GM06990 (cell line): ENCODE measurements at places on chromosomes 1 and 21.

DNA sequence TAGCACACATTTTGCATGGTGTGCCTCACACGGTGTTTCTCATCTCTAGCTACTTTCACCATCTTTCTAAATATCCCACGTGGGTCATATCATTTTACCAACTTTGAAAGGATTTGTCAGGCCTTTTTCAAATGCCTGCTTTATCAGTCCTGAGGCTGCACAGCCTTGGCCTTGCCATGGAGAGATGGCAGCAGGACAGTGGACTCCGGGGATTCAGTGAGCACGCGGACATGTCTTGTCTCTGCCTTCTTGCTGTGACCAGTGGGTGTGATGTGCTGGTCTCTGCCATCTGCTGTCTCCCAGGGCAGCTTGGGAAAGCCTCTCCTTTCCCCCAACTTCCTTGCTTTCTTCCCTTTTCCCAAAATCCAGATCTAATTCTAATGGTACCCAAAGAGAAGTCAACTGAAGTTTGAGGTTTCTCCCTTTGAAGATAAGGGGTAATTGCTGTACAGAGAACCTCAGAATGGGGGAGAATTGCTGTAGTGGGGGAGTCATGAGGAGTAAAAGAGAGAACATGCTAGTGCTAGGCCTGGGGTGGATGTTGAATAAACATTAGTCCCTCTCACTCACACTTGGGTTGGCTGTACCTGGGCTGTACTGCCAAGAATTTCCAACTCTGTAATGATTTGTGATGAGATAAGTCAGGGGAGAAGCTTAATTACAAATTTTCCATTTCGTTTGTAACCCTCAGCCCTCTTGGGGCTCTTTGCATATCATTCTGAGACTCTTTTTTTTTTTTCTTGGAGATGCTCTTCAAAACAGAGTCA, 99.5 kb downstream of the GALNT2 start:
- DNase-seq, result no peak

DNA sequence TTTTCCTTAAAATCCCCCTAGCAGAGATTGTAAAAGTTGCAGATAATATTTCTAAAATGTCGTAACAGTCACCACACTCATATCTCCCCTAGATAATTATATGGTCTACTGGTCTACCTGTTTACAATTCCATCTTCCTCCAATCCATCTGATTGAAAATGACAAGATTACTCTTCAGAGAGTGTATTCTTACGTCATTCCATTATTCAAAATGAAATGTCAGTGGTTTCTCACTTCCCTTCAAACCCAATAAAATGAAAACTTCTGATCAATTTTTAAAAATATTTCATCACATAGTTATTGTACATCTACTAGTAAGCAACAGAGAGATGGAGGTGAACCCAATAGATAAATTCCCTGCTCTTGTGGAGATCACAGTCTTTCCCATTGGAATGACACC, 202.2 kb upstream of the C8B start:
- DNase-seq, result peak; percentile 12

DNA sequence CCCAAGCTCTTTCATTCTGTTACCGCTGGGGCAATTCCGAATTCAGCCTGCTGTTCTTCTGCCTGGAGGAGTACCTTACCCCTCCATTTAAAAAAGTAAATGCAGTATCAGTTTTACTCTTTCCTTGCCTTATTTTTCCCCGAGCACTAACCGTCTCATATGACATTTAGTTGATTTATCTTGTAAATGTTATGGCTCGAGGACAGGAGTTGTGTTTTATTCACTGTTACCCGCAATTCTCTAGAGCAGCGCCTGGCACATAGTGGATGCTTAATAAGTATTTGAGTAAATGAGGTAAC, 425 bp upstream of the TADA1 start:
- DNase-seq, result no peak

DNA sequence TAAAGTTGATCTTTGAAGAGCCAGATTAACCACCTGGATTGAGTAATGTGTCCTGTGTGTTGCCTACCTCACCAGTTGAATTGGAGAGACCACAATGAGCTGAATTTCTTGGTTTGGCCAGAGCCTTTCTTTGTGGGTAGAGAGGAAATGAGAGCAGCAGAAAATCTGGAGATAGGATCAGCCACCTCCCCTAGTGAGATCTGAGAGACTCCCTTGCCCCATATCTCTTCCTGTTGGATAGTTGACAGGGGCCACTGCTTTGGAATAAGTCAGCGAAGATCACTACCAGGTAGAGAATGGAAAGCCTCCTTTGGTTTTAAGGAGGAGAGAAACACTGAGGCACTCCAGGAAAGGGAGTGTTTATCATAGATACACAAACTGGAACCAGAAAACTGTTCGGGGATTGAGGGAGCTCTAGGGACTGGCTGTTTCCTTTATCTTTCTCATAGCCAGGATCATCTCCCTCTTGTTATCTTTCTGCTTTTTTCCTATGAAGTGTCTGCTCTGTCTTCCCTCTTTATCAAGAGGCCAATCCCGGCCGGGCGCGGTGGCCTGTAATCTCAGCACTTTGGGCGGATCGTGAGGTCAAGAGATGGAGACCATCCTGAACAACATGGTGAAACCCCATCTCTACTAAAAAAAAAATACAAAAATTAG, 21.3 kb upstream of the ZNF326 start:
- no peak for DNase-seq

GRCh38 chr1:77824079-77824478, 44.6 kb downstream of the MIGA1 start:
- DNase-seq, result no peak

GRCh38 chr1:185759061-185759460, 24.9 kb downstream of the HMCN1 start:
- no peak for DNase-seq

DNA sequence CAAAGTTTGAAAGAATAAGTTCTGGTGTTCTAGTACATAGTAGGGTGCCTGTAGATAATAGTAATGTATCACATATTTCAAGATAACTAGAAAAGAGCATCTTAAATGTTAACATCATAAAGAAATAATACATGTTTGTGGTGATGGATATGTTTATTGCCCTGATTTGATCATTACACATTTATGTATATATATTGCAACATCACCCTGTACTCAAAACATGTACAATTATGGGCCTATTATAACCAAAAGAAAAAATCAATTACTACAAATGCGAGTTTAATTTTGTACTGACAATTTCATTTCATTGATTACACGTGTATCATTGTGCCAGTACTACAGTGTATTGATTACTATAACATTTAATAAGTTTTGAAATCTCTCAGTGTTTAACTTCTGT, 609.2 kb upstream of the BRINP3 start:
- DNase-seq, result no peak

DNA sequence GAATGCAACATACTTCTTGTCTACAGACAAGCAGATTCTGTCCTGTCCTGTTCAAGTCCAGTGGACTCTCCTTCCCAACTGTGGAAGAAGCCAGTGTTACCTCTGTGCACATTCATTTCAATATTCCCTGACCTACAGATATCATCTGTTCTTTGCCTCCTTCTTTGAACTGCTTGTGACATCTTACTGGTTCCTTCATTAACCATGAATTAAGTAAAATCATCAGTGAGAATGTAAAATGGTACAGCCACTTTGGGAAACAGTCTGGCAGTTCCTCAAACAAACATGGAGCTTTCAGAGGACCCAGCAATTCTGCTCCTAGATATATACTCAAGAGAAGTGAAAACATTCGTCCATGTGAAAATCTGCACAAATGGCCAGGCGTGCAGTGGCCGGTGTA, 6.8 kb downstream of the SRARP start:
- no peak for DNase-seq

DNA sequence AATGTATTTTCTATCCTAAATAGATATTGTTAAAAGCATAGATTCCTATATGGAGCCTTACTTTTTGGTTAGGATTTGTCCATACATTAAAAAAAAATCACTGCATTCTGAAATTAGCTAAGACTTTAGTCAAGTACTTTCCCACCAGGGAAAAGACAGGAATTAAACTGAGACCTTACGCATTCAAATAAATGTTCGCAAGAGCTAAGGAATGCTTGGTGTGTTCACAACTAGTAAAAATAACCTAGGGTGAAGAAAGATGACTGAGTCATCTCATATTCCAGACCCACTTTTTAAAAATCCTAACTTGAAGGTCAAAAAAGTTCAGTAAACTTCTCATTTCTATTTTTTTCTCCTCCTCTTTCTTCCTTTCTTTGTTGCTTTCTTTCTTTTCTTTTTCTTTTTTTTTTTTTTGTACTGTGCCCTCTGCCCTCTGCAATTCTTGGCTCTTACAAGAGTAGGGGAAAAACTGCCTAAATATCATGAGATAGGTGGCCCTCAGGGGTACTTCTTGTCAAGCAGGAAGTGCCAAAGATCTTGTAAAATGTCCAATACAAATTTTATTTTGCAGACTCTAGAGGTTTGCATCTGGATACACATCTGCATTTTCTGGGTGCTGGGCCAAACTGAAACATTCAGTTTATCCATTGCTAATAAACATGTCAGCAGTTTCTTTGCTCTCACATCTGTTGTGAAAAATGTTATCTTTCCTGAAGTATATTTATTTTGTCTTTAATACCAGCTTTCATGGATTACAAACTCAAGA, 121.4 kb upstream of the GORAB start:
- DNase-seq, result no peak

- no peak for DNase-seq
These were observed 1.3 kb upstream of the ZBTB7B start for GRCh38 chr1:155001425-155001674.

GRCh38 chr1:223761411-223761810, 49.1 kb downstream of the CAPN2 start:
- no peak for DNase-seq

GRCh38 chr1:94954263-94955220, 27.6 kb upstream of the CNN3 start:
- DNase-seq, result no peak

GRCh38 chr1:112894010-112894292, 62.0 kb downstream of the SLC16A1 start:
- DNase-seq, result no peak

DNA sequence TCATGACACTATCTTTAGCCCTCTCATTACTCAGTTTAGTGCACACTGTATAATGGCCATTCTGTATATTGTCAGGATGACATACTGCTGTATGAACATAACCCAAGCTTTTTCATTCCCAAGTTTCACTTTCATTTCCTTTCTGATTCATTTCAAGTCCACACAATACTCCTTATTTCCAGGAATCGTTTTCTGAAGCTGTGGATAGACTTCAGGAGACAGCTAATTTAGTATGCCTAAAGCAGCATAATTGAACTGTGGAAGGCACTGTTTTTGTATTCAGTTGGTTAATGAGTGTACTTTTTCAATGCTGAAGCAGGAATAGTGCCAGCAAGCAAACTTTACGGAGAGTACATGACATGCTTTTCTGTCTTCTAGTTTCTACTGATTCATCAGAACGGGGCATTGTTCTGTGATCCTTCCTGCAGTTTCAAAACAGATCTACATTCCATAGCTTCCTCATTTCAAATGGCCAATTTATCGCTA, 578.5 kb upstream of the ZP4 start:
- DNase-seq, result no peak

- no peak for DNase-seq
These were observed 4.7 kb downstream of the AGPAT3 start for GRCh38 chr21:43869486-43870325.

DNA sequence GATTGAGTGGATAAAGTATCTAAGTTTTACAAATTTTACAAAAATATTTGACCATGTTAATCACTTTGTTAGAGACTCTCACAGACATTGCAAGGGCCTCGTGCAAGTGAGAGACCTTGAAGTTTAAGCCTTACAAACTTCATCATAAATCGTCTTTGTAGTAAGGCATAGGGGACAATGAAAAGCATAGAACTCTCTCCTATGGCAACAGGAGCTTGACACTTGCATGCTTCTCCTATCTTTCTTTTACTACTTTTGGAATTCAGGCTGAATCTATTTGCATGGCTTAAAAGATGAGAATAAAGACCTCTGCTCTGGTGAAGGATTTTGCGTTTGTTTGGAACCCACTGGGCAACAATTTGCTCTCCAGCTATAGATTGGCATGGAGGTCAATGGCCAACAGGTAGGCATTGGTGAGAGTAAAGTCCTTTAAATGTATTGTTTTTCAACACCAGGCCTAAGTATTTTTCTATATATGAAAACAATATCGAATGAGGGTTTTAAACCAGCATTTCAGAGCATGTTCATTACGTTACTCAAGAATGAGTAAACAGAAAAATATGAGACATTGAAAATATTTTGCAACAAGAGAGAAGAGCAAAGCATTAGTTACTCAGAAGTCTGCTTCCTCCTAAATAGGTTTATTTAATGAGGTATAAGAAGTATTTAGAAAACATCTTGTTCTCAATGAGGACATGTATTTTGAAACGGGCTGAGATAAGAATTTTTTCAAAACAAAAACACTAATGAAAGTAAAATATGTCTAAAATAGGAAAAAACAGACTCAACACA, 192.2 kb downstream of the TGFB2 start:
- DNase-seq, result no peak

DNA sequence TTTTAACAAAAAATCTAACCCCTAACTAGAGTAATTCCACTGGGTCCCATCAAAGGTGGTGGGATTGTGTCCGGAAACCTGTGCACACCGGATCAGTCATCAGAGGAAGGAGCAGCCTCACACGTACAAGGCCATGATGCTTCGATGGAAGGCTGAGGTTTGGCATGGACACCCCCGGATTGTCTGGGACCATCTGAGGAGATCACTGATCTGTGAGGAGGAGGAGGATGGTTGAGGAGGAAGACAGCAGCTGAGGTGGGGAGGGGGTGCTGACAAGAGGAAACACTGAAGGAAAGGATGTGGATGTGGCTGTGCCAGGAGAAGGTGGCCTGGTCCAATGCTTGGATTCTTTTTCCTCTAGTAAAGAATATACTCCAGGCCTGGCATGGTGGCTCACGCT, 41.3 kb downstream of the GPR161 start:
- DNase-seq, result no peak

GRCh38 chr1:153262462-153263157, 3.1 kb downstream of the LORICRIN start:
- peak; percentile 56 for DNase-seq

DNA sequence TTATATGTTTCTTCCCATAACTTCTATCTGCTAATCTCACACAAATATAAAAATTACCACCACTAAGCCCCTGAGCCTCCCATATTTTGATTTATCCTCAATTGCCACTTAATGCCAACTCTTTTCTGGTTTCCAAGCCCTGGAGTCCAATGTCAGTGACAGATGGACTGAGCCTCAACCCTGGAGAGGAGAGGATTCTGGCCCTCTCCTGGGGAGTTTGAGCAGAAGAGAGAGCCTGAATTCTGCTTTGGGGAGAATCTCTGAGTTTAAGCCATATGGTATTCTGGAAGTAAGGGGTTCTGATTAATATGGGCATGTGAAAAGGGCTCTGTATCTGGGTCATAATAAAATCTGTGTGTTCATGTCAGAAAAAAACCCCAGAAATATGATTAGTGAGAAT, 8.5 kb downstream of the CADM3 start:
- DNase-seq, result no peak

- DNase-seq, result no peak
These were observed 30.3 kb upstream of the TRAPPC10 start for GRCh38 chr21:43981871-43982210.

GRCh38 chr1:242002072-242002471, 3.2 kb upstream of the MAP1LC3C start:
- DNase-seq, result no peak
